GM12892 (cell line): ENCODE measurements at places on chromosomes 1 and 21.

DNA sequence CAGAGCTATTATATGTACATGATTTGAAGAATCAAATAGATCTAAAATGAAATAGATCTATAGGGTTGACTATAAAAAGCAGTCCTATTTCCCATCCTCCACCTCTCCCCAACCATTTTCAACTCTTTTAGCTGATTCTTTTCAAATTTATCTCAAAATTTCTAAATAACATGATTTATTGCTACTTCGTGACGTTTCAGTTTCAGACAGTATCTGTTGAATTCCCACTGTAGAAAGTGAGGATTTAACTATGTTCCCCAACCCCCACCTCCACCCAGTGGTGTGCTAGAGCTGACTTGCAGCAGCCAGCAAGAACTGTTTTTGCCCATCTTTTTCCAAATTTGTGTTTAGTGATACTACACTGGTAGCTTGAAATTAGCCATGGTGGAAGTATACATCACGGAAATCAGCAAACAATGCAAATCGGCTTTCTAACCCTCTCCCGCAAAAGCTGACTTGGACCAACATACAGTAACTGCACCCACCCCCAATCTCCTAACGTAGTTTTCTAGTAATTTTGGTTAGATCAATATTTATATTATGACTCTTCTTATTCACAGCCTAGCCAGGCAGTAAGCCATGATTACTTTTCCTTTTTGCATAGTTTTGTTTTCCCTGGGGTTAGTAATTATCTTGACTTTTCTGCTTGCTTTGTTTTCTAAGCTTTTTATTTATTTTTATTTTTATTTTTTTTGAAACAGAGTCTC, 10.9 kb downstream of the SEMA4A start:
- no peak for DNase-seq

- DNase-seq, result no peak
Measured at GRCh38 chr1:170192546-170192945, 46.8 kb downstream of the NTMT2 start.

- no peak for DNase-seq
Measured at GRCh38 chr1:200724064-200724463, 14.6 kb upstream of the CAMSAP2 start.

- DNase-seq, result no peak
Measured at GRCh38 chr1:150187560-150187931, 37.8 kb downstream of the PLEKHO1 start.

DNA sequence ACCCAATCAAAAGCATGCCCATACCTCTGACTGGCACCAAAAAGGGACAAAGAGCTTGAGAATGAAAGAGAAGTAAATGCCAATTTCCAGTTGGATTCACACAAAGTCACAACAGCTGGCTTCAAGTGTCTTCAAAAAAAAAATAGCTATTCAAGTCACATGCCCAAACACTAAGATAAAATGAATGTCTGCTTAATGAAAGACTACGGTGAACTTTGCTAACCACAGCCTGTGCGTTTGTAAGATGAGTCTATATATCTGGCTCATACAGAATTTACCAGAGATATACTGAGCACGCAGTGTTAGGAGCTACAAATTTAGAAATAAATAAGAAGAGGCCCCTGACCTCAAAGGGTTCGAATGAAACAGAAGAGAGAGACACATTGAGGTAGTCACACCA, 73.2 kb downstream of the DAB1 start:
- DNase-seq, result no peak
